Hematopoietic multipotent progenitor cell treated with erythropoietin and hydrocortisone succinate and interleukin-3 and kit ligand, for 8 days (in vitro differentiated cells): ENCODE measurements at places on chromosomes 13 and 19.

GRCh38 chr13:74562381-74562780 lies 428.2 kb upstream of the KLF12 start:
- DNase-seq, result no peak

GRCh38 chr13:40388617-40389016 lies 277.8 kb downstream of the FOXO1 start:
- peak; percentile 62 for DNase-seq

DNA sequence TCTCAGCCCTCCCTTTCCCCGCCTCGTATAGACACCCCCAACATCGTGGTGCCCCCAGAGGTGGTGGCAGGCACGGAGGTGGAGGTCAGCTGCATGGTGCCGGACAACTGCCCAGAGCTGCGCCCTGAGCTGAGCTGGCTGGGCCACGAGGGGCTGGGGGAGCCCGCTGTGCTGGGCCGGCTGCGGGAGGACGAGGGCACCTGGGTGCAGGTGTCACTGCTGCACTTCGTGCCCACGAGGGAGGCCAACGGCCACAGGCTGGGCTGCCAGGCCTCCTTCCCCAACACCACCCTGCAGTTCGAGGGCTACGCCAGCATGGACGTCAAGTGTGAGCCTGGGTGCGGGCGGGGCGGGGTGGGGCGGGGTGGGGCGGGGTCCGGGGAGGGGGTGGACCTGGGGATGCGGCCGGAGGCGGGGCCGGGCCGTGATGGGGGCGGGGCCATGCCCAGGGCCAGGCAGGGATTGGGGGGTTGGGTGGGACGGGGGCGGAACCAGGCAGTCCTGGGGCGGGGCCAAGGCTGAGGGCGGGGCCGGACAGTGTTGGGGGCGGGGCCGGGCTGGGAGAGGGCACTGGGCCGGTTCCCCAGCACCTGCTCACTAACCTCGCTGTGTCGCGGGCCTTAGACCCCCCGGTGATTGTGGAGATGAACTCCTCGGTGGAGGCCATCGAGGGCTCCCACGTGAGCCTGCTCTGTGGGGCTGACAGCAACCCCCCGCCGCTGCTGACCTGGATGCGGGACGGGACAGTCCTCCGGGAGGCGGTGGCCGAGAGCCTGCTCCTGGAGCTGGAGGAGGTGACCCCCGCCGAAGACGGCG lies 7.8 kb downstream of the MAG start:
- no peak for DNase-seq

DNA sequence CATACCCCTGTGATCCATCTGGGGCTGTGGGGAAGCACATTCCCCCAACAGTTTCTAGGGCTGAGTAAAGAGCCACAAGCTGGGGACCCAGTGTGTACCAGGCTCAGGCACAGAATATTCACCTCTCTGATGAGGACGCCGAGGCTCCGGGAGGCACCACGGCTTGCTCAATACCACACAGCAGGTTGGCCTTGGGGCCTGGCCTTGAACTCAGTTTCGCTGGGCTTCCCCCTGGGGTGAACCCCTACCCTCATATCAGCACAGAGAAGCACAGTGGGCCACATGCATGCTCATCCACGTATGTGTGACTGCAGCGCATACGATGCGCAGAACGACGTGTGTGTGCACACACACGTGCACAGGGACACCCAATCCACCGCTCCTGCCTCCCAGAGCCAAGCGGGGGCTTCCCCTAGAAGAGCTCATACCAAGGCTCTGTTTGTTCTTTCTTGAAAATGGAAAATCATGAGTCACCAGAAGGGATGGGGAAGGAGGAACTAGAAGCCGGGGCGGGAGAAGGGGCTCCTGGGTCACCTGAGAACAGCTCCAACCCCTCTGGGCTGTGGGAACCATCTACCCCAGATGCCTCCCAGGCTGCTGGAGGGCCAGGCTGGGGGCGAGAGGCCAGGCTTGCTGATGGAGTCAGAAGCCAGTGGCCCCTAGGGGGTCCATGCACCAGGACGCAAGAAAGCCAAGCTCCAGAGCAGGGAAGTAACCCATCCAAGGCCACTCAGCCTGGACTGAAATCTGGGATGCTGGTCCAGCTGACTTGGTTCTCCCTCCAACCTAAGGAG lies 4.9 kb upstream of the PDE4C start:
- DNase-seq, result no peak

DNA sequence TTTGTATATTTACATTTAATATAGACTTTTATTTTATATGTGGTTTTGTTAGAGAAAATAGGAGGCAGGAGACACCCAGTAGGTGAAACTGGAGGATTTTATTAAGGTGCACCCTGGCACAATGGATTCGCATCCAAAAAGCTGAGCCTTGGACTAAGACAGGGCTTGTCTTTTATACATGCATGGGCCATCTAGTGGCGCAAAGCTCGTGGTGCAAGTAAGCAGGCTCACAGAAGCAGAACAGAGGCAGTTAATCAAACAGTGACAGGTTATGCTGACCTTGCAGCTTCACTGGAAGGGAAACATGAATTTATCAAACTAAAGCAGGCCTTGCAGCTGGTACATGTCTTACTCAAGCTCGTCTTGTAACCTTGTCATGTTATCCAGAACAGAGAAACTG lies 58.8 kb upstream of the ZNF681 start:
- peak; percentile 31 for DNase-seq

GRCh38 chr19:54481326-54481930 lies 8.3 kb upstream of the CDC42EP5 start:
- DNase-seq, result peak; percentile 48

DNA sequence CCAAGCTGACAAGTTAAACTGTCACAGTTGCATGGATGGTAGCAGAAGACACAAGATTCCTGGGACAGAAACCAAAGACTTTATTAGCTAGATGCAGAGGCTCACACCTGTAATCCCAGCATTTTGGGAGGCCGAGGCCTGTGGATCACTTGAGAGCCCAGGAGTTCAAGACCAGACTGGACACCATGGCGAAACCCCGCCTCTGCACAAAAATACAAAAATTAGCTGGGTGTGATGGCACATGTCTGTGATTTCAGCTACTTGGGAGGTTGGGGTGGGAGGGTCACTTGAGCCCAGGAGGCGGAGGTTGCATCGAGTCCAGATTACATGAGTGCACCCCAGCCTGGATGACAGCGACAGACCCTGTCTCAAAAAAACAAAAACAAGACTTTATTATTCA lies 346.6 kb downstream of the IRS2 start:
- DNase-seq, result no peak

- peak; percentile 51 for DNase-seq
Measured at GRCh38 chr19:19304186-19304965, 15.9 kb downstream of the SUGP1 start.

GRCh38 chr13:102940143-102940542 lies 94.3 kb downstream of the ERCC5 start:
- no peak for DNase-seq

- DNase-seq, result peak; percentile 48
Measured at GRCh38 chr19:58196901-58197616, 14.2 kb downstream of the ZNF274 start.

DNA sequence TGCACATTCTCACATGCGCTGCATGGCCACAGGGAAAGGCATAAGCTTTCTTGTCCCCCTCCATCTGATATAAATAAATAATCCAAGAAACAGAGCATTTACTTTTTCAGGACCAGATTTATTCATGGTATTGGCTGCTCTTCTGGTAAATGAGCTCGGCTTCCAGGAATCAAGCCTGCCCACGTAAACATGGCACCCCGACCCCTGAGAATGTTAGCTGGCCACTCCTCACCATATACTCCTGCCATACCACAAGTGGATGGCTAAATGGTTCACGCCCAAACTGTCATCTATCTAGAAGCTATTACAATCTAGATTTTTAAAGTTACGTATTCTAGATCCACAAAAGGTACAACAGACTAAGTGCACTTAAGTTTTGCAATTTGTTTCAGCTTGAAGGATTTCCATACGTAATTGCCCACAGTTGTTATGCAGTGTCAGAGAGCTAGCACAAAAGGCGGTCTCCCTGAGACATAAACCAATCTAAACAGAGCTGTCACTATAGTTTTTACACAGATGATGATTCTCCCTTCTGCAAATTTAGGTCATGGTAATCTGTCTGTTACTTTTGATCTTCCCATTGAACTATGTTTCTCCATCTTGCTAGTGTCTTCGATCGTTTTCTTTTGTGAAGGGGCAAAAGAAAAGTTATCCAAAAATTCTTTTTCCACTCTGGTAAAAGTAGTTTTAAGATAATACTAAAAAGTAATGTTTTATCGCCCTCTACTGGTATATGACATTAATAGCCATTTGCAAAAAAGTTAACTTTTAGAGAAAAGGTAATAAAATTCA lies 16.2 kb upstream of the FOXO1 start:
- peak; percentile 57 for DNase-seq

DNA sequence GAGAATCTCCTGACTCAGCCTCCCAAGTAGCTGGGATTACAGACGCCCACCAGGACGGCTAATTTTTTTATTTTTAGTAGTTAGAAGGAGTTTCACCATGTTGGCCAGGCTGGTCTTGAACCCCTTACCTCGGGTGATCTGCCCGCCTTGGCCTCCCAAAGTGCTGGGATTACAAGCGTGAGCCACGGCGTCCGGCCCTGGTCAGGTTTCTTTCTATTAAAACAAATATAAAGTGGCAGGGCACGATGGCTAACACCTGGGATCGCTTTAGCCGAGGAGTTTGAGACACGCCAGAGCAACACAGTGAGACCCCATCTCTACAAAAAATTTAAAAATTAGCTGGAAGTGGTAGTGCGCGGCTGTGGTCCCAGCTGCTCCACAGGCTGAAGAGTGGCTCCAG lies 1.5 kb upstream of the MED25 start:
- DNase-seq, result no peak

- no peak for DNase-seq
Measured at GRCh38 chr19:37313335-37313627, 57.6 kb upstream of the ZNF527 start.

- no peak for DNase-seq
Measured at GRCh38 chr13:58843567-58843966, 1212.0 kb downstream of the PCDH17 start.

DNA sequence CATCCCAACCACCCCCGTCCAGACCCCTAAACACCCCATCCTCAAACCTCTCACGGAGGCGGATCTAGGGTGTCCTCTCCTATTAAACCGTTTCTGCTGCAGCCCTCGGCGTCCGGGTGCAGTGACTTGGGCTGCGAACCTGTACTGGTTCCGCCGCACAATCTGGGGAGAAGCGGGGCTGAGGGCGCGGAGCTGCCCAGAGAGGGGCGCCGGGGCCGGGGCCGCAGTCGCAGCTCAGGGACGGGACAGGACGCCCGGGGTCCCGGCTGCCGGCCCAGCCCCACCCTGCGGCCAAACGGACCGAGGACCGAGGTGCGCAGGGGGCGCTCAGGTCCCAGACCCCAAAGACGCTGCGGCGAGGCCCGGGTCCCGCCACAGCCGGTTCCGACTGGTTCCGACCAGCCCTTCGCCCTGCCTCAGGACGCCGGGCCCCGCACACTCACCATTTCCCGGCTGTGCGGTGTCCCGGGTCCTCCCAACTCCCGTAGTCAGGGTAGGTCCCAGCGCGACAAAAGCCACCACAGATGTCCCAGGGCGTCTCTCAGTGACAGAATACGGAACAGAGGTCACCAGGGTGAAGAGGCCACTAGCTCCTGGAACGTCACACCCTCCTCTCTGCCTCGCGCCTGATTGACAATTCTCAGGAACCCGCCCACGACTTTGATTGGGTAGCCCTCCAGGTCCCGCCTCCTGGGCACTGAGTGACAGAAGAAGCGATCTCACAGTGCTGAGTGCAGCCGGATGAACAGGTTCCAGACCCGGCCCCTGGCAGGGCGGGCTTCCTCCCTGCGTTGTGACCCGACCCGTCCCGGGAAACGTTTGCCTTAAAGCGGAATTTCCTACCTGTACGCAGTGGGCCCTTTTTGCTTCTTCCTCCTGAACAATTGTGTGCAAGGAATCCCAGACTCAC lies at the start of gene ZNF44:
ZNF44 (minus strand) TSS at position 635 of the 910 bp plus-strand sequence; CDS start at position 446, 189 bp downstream.
- DNase-seq, result peak; percentile 98

- DNase-seq, result no peak
Measured at GRCh38 chr13:54958781-54959180, 1930.2 kb downstream of the OLFM4 start.

GRCh38 chr13:45413826-45414307 lies 4.3 kb downstream of the SLC25A30 start:
- no peak for DNase-seq

GRCh38 chr19:38685666-38686529 lies 38.4 kb downstream of the ACTN4 start:
- peak; percentile 61 for DNase-seq

DNA sequence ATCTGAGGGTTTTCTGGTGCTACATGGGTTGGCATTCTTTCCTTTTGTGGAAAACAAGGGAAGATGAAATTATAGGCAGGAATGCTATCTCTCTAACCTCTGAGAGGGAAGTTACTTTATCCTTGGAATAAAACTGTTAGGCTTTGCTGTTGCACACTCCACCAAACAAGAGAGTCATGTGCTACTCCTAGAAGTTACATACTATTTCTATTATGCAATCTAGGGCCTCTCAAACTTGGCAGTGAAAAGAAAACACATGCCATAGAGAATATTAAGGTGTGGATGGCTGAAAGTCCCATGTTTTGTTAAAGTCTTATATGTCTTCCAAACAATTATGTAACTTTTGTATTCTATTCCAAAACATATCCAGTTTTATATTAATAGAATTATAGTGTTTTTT lies 367.9 kb downstream of the SLC7A1 start:
- DNase-seq, result no peak

DNA sequence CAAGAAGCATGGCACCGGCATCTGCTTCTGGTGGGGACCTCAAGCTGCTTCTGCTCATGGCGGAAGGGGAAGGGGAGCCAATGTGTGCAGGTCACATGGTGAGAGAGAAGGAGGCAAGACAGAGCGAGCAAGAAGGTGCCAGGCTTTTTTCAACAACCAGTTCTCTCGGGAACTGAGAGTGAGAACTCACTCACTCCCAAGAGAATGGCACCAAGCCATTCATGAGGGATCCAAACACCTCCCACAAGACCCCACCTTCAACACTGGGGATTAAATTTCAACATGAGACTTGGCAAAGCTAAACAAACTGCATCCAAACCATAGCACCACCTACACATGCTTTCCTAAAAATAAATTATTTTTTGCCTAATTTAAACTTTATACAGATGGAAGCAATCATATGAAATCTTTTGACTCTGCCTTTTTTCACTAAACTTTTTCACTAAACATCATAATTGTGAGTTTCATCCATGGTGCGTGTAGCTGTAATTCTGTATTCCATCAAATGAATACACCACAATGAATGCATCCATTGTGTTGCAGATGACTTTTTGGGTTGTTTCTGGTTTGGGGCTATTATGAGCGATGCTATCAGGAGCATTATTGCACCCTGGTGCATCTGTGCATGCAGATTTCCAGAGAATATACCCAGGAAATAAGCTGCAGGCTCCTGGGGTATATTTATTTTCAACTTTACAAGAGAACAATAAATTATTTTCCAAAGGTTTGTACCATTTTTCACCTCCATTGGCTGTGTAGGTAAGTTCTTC lies 14.6 kb upstream of the IPO5 start:
- no peak for DNase-seq

GRCh38 chr19:43148233-43148632 lies 38.1 kb downstream of the PSG5 start:
- no peak for DNase-seq
